ENCODE measurements at places on chromosomes 5 and 9. TPM values are rescaled to one million over a fixed set of nuclear protein-coding genes. Genes with fewer than 3 reads are reported as not detected.

PCDHA9 gene
- not detected for total RNA-seq

- DNase-seq, result no peak
These were observed 83.6 kb downstream of the ANKH start for GRCh38 chr5:14787801-14788579.

HMGCR gene
- total RNA-seq, result 32.1 TPM

DNA sequence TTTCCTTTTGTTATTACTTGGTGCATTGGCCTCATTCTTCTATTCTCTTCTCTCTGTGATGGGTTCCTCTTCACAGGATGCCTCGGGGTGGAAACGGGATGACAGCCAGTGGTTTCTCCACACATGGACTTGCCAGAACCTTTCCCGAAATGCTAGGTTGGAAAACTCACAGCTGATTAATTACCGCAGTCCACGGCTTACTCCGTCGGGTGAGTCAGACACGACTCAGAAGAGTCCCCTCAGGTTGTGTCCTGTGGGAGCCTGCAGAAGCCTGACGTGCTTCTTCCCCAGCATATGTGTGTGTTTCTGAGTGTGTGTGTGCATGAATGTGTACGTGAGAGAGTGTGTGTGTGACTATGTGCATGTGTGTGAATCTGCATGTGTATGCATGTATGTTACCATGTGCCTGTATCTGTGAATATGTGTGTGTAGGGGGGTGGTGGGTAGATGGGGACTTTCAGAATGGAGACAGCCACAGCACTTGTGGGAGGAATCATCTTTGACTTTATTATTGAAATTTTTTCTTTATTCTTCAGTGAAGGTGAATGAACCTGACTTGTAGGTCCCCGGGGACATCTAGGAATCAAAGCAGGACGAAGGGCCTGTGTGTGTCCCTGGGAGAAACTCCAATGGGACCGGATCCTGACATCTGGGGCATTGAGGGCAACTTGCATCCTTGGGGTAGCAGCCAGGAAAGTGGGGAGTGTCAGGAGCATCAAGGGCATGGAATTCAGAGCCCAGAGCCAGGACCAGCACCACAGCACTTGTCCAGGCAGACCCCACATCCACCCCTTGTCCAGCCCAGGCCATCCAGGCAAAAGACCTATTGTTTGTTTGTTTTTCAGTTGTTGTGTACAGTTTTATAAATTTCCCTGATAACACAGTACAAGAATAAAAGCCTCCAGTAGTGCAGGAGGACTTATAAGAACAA lies 21.9 kb upstream of the MED10 start:
- DNase-seq, result no peak

DNA sequence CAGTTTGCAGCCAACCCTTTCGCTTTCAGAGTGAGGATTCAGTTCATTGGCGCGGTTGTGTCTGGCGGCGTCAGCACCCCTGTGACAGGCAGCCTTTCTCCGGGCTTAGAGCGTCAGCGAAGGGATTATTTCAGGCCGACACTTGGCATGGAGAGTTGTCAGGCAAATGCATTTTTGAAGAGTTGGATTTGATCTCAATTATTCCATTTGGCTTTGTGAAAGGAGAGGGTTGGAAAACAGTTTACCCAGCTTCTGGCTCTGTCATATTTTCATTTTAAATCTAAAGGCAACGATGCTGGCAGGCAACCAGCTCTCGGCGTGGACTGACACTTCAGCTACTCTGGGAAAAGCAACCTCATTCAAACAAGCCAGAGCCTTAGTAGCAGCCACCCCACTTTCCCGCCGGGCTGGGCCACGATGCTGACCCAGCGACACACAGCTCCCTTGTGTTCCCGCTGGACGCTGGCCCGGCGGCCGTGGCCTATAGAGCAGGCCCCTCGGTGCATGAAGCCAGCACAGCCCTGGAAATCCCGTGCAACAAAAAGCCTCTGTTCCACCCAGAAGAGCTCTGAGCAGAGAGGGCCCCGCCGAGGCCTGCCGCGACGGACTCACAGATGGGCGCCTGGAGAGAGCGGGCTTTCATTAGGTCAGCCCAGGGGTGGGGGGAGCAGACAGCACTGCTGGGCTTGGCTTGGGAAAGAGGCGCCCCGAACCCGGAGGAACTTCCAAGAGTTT lies 28.9 kb upstream of the LPCAT1 start:
- DNase-seq, result no peak

DNA sequence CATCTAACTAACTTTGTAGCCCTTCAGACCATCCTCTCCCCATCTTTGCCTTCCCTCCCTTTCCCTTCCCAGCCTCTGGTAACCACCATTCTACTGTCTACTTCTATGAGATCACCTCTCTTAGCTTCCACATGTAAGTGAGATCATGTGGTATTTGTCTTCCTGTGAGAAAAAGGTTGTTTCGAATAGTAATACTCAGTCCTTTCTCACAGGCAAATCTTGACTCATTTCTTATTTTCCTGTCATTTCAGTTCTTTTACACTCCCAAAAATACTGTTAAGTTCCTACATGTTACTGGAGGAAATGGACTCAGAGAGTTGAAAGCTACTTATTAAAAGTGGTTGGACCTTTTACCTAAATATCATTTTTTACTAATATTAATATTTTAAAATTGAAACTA lies 82.1 kb downstream of the SLF1 start:
- DNase-seq, result no peak

DNA sequence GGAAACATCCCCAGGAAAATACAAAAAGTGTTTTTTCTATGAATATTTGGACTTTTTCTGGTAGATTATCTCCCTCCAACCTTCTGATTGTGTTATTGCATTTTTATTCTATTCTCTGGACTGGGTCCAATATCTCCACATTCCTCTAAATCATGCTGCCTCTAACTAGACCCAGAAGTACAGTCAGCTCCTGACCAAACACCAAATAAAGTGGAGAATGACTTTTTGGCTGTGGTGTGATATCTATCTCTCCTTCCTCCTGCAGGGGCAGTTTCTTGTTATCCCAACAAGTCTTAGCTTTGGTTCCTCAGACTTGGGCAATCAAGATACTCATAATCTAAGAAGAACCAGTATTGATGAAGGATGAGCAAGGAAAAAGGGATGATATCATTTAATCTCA lies 3.2 kb upstream of the RAI14 start:
- DNase-seq, result no peak

DNA sequence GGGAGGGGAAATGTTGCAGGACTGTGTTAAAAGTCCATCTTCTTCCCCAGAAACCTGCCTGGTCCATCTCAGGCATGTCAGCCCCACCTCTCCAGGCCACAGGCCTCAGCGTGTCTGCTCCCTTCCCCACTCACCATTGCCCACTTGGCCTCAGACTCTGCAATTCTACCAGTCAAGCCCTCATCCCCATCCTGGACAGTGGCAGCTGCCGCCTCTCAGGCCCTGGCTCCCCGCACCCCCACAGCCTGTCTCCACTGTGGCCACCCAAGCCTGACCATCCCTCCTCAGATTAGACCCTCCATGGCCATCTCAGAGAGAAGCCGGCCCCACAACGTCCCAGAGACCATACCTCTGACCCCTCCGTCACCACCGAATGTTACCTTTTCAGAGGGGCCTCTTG lies 89.9 kb downstream of the BARX1 start:
- DNase-seq, result no peak

DNA sequence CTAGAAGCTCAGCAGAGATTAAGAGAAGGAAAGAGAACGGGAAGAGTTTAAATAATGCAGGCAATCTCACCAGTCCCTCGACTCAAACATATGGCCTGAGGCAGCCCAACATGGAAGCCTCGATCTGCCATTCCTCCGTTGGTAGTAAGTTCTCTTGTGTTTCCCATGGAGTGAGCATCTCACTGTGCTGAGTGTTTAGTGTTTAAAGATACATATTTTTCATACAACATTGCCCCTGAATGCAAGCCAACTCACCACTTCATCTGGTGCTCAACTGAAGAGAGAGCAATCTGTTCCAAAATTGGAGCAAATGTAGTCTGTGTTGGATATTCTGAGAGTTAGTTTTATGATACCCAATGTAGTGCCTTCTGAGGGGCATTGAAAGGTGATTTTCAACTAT lies 171.5 kb upstream of the ATP10B start:
- DNase-seq, result no peak

- no peak for DNase-seq
These were observed 52.4 kb downstream of the HMGCR start for GRCh38 chr5:75389430-75389829.

DNA sequence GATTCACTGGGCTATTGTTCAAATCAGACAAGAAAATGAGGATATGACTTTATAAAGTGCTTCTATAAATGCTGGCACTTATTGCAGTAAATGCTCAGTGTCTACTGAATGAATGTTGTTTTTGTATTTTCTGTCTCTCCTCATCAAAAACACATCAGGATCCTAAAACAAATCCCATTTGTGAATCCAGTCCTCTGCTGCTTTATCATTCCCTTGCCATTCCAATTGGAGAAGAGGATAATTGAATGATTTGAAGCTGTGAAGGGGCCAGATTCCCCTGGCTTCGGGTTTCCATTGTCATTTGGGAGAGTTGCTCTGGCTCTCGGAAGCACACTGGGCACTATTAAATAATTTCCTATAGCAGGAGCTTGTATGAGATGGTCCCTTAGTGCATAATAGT lies 666.8 kb downstream of the ACTL7B start:
- no peak for DNase-seq

PCDHGC4 gene
- not detected for total RNA-seq

- no peak for DNase-seq
These were observed 31.5 kb downstream of the OTULIN start for GRCh38 chr5:14696057-14696456.

IL5 gene
- total RNA-seq, result not detected

GLDC gene
- total RNA-seq, result not detected

- DNase-seq, result no peak
These were observed 124.5 kb downstream of the MED10 start for GRCh38 chr5:6253846-6254245.

GRCh38 chr5:2553611-2554010 lies 197.9 kb downstream of the IRX2 start:
- no peak for DNase-seq

OR1J2 gene
- 6.4 TPM for total RNA-seq

DNA sequence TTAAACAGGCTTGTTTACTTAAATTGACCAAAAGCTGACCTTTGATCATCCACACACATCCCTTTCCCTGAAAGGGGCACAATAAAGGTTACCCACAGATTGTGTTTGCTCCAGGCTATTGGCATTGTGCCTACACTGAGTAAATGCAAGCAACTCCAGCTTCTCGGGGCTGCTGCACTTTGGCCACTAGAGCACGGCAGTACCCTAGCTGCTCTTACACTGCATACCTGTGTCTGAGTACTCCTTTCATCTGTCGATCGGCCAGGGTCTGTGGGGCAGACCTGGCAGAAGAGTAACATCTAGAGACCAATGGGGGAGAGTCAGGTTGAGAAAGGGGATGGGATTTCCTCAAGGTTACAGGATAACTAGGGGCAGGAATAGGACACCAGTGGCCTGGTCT lies 281.9 kb upstream of the NMUR2 start:
- DNase-seq, result no peak

- DNase-seq, result no peak
These were observed 58.0 kb upstream of the CEMIP2 start for GRCh38 chr9:71826279-71826678.

DNA sequence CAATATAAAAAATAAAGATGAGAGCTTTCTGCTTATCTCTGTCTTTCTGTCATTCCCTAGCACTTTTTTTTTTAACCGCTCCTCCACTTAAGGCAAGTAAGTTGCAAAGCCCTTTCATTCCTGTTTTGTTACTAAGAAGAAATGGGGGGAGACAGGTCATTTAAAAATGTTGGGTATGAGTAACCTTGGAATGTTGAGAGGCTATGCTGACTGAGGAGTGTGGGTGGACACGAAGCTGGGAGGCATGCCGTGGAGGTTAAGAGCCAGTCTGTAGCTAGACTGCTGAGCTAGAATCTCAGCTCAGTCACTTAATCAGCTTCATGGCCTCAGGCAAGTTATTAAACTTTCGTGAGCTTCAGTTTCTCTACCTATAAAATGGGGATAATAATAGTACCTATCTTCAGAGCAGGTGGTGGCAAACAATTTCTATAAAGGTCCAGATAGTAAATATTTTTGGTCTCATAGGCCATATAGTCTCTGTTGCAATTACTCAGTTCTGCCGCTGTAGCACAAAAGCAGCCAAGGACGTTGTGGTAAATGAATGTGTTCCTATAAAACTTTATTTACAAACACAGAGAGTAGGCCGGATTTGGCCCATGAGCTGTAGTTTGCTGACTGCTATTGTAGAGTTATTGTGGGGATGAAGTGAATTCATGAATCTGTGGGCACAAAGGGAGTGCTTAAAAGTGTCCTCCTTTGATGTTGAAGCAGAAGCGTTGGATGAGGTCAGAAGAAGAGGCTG lies 220.0 kb downstream of the GABBR2 start:
- no peak for DNase-seq

- DNase-seq, result no peak
These were observed 33.9 kb downstream of the HABP4 start for GRCh38 chr9:96483733-96484390.

CNTNAP3B gene
- total RNA-seq, result 1.8 TPM

DNA sequence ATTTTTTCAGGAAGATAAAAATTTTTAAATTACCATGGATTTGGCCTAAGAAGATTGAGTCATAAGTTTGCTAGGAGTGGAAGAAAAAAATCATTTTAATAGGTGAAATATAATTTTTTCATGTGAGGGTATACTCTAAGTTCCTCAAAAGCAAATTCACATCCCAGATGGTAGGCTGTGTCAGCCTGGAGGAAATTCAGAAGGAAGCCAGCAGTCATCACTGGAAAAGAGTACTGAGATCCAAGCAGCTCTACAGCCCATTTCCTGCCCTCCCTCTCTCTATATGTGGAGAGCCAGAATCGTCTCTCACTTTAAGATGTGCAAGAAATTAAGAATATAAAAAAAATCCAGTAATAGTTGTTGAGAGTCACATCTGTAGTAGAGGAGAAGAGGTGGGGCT lies 126.5 kb upstream of the CDH18 start:
- no peak for DNase-seq

OR5C1 gene
- not detected for total RNA-seq

CBY3 gene
- not detected for total RNA-seq
